ENCODE measurements at places on chromosomes 4 and X.

- DNase-seq: no peak
Observed at GRCh38 chr4:180680305-180680704, 1562.9 kb upstream of the TENM3 start.

DNA sequence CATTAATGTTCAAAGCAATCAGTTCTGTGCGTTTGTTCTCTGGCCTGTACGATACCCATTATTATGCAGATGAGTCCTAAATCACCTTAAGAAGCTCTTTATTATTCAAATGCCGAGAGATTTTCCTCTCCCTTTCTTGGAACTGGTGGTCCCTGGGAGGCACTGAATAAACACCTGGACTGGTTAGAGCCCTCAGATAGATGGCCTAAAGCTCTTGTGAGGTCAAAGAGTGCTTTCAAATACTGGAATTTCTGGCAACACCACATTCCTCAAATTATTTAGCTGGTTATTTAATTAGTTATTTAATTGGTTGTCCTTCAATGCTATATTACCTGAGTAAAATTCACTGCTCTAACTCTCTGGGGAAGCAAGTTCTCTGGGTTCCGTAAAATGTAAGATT is 3.0 kb downstream of the ARHGEF38 start:
- no peak for DNase-seq

DNA sequence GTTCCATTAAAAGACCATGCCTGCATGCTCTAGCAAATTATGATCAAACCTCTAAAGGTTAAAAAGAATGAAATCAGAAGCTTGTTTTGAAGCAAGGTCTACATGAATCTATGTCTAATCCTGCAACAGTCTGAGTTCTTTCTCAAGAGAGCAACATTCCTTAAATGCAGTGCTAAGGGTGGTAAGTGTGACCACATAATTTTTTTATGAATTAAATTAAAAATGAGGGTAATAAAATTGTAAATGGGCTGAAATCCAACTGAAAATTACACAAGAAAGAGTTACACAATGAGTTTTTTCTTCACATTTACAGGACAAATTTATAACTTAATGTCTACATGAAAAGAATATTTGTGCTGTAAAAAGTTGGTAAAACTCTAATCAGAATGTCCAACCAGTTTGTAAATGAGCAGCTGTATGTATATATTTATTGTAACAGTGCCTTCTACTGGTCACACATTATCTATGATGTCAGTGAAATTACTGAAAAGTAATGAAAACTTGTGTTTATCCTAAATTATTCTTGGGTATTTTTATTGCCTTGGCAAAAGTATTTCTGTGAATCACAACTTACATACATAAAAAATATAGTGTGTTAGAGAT is 336.3 kb upstream of the PITX2 start:
- DNase-seq: no peak

DNA sequence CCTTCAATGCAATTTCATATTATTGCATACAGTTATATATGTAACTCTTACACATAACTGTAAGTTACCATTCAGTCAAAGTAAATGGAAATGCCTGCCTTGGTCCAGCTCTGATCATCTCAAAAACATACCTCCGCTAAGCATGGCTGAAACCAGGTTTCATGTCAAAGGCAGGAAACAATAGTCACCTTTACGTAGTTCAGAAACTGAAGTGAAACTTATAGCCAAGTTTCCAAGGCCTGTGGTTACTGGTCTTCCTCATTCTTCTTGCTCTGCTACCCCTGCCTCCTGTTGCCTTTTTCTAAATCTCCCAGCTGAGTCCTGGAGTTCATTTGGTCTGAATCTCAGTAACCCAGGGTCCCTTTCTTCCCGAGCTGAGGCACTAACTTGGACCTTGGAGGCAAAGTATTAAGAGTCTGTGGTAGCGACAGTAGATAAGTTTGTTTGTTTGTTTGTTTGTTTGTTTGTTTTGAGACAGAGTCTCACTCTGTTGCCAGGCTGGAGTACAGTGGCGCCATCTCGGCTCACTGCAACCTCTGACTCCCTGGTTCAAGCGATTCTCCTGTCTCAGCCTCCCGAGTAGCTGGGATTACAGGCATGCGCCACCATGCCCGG is 30.8 kb downstream of the DAPP1 start:
- DNase-seq: no peak

- DNase-seq: no peak
Observed at GRCh38 chrX:149903889-149904748, 23.1 kb downstream of the MAGEA8 start.

DNA sequence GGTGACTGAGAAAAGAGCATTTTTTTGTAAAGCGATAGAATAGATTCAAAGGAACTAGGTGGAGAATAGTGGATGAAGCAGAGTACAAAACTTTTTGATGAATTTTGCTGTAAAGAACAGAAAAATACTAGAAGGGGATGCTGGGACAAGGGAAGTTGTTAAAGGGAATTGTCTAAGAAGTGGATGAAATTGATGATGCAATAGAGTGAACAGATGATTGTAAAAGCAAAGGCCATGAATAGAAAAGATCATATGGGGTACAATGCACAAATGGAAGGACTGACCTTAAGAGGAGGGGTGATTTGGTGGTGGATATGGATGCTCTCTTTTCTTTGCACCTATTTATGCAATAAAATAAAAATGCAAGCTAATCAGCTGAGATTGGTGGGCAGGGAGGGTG is 262.7 kb upstream of the MAD2L1 start:
- DNase-seq: no peak

- no peak for DNase-seq
Observed at GRCh38 chrX:135114392-135114791, 5.9 kb downstream of the ETDB start.

- DNase-seq: no peak
Observed at GRCh38 chrX:22063284-22063683, 31.2 kb downstream of the PHEX start.

DNA sequence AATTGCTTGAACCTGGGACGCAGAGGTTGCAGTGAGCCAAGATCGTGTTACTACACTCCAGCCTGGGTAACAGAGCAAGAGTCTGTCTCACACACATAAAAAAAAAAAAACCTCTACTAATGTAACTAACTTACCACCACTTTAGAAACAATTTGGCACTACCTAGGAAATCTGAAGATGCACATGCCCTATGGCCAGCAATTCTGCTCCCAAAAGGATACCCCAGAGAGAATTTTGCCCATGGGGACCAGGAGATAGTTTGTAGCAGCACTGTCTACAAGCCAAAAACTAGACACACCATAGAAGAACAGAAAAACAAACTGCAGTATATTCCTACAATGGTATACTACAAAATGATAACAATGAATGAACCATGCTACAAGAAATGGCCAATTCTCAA is 37.5 kb downstream of the USP46 start:
- DNase-seq: no peak

DNA sequence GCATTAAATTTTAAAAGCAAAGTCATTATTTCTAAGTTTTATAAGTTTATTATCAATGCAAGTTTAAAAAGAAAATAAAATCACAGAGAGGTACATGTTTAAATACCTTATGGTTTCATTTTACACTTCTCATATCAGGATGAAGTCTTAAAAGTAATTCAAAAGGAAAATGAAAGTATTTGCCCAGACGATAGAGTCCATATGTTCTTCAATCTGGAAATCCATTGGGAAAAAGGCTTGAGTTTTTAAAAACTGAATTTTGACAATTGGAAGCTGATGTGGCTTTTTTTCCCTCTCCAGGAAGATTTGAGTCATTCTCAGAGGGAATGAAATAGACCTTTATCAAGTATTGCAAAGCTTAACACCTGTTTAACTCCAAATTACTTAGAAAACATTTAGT is 37.1 kb downstream of the MAB21L2 start:
- no peak for DNase-seq

- DNase-seq: no peak
Observed at GRCh38 chr4:89008166-89008565, 48.8 kb downstream of the FAM13A start.

GRCh38 chrX:20529711-20530110 is 263.0 kb upstream of the RPS6KA3 start:
- no peak for DNase-seq

- DNase-seq: no peak
Observed at GRCh38 chr4:169854090-169854489, 96.3 kb upstream of the HPF1 start.

- DNase-seq: no peak
Observed at GRCh38 chr4:140243278-140243753, 89.3 kb upstream of the MAML3 start.

- DNase-seq: no peak
Observed at GRCh38 chrX:1468250-1468772, 15.6 kb upstream of the ASMTL start.

- DNase-seq: no peak
Observed at GRCh38 chrX:142702749-142703148, 323.0 kb upstream of the SPANXN4 start.

GRCh38 chr4:16443504-16444088 is 217.3 kb upstream of the TAPT1 start:
- DNase-seq: no peak

- DNase-seq: no peak
Observed at GRCh38 chr4:6688879-6689505, 4.7 kb upstream of the S100P start.

- DNase-seq: no peak
Observed at GRCh38 chrX:28851871-28852270, 264.6 kb downstream of the IL1RAPL1 start.

- DNase-seq: no peak
Observed at GRCh38 chr4:8079031-8079885, 79.4 kb downstream of the ABLIM2 start.

DNA sequence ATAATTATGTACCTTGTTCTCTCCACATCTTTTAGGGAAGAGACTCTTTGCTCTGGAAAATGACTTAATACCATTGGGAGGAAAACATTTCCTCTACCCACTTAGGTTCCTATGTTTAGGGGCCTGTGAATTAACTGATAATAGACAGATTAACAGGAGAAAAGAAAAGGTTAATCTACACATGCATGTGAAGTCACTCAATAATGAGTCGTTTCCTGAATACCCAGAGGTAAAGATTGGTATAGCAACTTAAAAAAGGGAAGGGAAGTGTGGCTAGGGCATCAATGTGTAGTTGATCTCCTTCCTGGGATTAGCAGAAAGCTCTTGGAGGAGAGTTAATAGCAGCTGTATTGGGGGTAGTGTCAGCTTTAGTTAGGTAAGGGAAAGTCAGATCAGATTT is 419.5 kb upstream of the ATOH1 start:
- no peak for DNase-seq

GRCh38 chr4:180766944-180767729 is 1476.1 kb upstream of the TENM3 start:
- no peak for DNase-seq

DNA sequence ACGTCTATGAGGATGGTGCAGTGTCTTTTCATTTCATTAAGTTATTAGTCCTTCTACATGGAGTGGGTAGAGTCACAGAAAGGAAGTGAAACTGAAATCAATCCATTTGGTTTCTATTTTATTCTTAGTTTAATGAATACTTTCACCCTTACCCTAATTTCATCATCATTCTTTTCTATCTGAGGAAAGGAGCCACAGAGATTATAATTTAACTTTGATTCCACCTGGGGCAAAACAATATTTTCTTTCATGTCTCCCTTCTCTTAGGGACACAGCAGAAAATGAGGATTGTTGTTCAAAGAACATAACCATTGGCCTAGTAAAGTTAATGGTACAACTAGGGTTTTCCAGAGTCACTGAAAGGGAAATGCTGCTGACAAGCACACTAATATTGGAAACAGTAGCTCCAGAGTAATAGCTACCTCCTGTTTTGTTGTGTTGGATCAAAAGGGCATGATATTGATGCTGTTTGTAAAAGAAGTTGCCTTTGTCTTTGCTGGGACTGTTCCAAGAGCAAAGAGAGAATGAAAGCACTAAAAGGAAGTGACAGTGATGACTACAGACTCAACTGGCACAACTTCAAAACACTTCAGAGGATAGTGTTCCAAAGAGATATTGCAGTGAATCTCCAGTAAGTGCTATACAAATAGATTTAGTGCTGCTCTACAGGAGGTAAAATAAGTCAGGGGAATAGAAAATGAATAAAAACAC is 247.1 kb upstream of the PITX2 start:
- no peak for DNase-seq

- no peak for DNase-seq
Observed at GRCh38 chr4:7862561-7863192, 77.0 kb downstream of the AFAP1 start.

- no peak for DNase-seq
Observed at GRCh38 chr4:14897217-14897616, 105.1 kb upstream of the CPEB2 start.

- no peak for DNase-seq
Observed at GRCh38 chr4:149291463-149291862, 524.2 kb downstream of the IQCM start.

DNA sequence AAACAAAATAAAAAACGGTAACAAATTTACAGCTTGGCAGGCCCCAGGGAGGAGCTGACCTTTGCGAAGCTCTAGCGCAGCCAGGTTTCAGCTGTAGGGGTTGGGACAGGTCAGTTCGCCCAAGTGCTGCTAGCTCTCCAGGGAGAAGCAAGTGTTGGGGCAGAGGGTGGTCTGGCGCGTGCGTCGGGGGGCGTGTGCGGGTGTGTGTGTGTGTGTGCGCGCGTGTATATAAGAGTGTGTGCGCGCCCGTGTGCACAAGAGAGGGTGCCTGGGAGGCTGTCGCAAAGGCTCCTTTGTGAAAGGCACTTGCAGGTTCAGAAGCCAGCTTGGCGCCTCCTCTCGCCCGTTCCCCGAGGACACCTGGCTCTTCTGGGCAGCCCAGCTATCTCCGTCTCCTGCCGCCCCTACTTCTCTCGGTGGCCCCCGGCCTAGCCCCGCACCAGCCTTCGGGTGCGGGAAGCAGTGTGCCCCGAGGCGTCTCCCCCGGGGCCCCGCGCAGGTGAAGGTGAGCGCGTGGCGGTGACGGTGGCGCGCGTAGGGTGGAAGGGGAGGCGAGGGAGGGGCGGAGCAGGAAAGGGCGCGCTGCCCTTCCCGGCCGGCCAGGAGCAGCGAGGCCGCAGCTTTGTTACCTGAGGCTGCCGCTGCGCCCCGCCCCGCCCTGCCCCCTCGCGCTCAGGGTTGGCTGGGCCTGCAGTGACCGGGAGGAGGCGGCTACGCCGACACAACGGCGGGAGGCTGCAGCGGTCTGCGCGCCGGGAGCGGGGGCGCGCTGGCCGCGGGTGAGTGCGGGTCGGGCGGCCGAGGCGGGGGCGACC is at the start of gene FHDC1:
Gene FHDC1 (plus strand): TSS at position 693 of the 815 bp plus-strand sequence. CDS start 6,735 bp downstream, outside the sequence.
- DNase-seq: no peak
